ENCODE measurements at places on chromosomes 4 and X.
A peak's percentile ranks its signal among the peaks of the same experiment; 100 is the strongest.

GRCh38 chrX:46637938-46638337 lies 64.4 kb downstream of the CHST7 start:
- peak; percentile 32 for DNase-seq

- DNase-seq = no peak
Measured at GRCh38 chr4:41334182-41334581, 77.5 kb downstream of the UCHL1 start.

GRCh38 chrX:103414561-103414960 lies 38.2 kb downstream of the BEX3 start:
- no peak for DNase-seq

DNA sequence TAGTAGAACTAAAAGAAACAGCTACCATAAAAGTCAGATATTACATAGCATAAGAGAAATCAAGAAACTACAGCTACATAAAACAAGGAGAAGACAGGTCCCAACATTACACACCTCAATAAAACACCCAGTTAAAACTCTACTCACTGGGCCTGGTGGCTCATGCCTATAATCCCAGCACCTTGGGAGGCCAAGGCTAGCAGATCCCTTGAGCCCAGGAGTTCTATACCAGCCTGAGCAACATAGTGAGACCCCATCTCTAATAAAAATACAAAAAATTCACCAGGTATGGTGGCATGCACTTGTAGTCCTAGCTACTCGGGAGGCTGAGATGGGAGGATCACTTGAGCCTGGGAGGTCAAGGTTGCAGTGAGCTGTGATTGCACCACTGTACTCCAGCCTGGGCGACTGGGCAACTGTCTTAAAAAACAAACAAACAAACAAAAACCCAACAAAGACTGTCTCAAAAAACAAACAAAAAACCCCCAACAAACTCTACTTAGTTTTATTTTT lies 15.2 kb upstream of the TXLNG start:
- no peak for DNase-seq

DNA sequence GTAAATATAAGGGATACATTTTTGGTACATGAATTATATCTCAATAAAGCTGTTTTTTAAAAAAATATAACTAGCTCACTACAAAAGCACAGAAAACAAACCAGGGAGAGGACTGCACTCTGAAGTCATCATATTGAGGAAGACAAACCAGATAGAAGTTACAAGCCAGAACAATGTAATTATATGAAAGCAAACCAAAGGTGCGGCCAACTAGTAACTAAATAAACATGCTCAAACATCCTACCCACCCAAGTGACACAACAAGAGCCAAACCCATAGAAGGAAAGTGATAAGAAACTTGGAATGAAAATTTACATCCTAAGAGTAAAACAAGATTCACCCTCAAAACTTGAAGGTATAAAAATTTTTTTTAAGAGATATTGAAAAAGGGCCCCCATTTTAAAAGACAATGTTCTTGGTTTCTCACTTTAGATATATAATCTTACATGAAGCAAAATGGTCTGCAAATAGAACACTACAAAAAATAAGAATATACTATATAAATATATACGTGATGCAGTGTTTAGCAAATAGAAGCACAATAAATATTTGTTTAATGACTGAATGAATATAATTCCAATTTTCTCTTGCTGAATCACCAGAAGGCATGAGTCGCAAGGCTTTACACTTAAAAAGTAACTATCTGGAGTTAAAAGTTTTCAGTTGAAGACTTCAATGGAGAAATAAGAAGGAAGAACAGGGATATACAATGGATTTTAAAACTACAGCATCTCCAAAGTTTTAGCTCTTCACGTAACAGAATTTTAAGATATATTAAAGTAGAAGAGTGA lies 4.0 kb upstream of the SH3D19 start:
- DNase-seq = peak; percentile 29

GRCh38 chr4:102453827-102454226 lies 47.3 kb upstream of the NFKB1 start:
- no peak for DNase-seq

DNA sequence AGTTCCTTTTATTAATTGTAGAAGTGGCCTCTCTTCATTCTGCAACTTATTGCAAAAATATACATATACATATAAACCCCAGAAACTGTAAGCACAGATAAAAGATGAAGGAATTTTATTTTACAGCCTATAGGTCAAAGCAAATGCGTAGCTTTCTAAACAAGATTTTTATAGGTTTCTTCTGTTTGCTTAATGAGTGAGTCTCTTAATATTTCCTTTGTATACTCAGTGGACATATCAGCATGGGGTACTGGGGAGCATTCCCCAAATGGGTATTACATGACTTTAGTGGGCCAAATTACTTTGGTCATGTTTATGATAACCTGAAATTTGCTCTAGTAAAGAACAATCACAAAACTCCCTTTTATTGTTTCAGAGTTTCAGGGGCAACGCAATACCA lies 1698.6 kb upstream of the IGFBP7 start:
- no peak for DNase-seq

DNA sequence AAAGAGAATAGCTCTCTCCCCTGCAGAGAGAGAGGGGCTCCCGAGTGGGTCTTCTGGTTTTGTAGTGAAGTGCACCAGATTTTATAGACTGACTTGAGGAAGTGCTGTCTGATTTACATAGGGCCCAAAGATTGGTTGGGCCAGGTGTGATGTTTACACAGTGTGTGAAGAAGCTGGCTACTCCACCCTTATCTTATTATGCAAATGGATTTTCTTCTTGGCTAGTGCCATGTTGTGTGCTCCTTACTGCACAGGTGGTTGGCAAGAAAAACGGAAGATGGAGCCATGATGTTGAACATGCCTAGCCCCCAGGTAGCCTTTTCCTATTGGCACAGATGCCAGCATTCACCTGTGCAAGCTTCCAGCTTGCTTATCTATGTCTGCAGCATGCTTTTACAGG lies 112.4 kb upstream of the ARHGAP24 start:
- DNase-seq = no peak

DNA sequence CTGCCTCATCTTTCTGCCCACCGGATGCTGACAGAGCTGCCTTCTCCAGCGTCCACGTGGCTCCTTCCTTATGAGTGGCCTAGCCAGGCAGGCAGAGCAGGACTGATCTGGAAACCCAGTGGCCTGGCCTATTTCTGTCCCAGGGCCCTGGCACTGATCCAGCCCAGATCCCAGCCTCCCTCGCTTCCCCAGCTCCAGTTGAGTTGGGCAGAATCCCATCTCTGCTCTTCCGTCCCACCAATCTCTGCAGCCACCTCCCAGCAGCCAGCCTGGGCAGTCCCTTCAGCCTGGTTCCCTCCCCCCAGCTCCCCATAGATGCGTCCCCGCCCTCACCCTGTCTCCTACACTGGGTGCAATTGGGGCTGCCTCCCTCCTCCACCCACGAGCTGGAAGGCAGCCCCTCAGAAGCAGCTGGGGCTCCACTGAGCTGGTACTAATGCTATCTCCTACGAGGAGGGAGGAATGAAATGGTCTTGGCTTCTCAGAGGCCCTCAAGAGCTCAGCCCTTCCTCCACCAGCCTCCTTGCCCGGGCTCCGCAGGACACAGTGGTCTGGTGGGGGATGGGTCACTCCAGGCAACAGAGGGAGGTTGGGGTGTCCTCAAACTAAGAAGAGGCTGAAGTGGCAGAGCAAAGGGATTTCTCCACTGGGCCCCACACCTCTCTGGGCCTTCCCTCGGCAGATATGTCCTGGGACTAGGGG lies 94.2 kb downstream of the PJA1 start:
- no peak for DNase-seq

GRCh38 chr4:15753081-15753480 lies 25.0 kb upstream of the CD38 start:
- no peak for DNase-seq

GRCh38 chrX:19566359-19567222 lies 51.3 kb upstream of the MAP3K15 start:
- peak; percentile 52 for DNase-seq

DNA sequence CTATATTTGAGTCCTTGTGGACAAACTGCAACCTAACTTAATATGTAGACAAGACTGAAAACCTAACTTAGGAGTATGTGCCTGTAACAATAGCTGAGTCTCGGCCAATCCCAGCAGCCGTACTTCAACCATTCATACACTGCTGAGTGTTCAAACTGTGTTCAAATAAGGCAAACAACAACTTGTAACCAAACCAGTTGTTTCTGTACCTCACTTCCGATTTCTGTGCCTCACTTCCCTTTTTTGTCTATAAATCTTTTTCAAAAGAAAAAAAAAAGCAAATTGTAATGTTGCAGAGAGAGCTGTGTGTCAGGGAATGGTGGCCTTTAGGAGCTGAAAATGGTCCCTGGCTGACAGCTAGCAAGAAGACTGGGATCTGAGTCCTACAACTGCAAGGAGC lies 46.0 kb downstream of the GEMIN8 start:
- no peak for DNase-seq

GRCh38 chrX:110180176-110180927 lies 137.5 kb downstream of the AMMECR1 start:
- peak; percentile 62 for DNase-seq

- DNase-seq = peak; percentile 84
Measured at GRCh38 chr4:186904101-186904500, 180.4 kb upstream of the FAT1 start.

DNA sequence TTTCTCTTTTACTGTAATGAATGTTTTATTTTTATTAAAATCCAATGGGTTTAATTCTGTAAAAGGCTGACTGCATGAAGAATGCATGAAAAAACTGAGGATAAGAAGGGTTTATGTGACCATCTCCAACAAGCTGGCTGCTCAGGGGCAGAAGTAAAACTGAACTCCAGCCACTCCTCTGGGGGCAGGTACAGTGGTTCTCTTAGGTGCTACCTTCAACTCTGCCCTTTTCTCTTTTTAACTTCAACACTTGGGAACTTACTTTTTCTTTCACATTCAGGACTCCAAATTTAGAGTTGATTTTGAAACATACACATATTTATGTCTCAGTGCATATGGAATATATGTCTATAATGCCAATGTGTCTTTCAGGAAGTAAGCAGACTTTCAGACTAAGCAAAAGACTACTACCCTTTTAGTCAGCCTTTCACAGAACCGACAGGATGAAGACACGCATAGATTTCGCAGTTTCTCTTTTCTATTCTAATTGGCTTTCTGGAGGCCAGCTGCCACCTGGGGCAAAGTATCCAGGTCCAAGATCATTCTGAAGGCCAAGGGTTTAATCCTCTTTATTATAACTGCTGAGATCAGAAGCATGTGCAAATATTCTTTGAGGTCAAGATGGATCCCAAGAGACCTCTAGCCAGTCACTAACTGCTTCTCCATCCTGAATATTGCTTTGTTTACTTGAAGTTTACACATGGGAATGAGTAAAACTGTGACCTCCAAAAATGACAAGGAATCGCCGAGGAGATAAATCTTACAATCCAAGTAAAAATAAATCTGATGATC lies 30.7 kb downstream of the HS3ST1 start:
- no peak for DNase-seq

DNA sequence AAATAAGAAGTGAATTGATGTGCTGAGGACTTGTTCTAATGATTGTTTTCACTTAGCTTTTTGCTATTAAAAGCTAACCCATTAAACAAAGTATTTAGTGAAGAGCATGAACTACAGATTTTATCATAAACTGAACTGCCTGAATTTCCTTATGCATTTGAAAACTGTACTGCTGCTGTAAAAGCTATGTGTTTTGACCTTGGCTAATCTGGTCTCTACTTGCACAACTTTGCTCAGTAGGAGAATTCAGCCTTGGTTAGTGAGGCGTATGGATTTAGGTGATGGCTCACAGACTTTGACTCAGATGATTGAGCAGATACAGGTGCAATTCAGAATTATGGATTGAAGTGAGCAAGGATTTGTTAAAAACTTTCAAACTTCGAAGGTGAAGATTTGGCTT lies 38.7 kb upstream of the FAT1 start:
- no peak for DNase-seq

DNA sequence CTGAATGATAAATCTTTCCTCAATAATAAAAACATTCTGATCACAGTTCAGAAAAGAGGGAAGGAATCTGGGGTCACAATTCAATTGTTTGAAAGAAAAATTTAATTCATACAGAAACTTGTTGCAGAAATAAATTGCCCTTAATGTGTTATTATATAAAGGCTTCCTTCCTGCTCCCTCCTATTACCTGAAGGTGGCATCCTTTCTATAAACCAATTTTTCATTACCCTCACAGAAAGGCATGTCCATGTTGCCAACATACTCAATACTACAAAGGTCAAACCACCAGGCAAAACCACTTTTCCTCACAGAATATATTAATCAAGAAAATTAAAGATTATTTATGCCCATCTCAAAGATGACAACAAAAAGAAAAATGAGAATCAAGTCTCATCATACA lies 194.3 kb upstream of the CT83 start:
- no peak for DNase-seq

- no peak for DNase-seq
Measured at GRCh38 chr4:87077914-87078585, 142.4 kb downstream of the KLHL8 start.

- no peak for DNase-seq
Measured at GRCh38 chr4:86630629-86631028, 36.5 kb downstream of the PTPN13 start.

DNA sequence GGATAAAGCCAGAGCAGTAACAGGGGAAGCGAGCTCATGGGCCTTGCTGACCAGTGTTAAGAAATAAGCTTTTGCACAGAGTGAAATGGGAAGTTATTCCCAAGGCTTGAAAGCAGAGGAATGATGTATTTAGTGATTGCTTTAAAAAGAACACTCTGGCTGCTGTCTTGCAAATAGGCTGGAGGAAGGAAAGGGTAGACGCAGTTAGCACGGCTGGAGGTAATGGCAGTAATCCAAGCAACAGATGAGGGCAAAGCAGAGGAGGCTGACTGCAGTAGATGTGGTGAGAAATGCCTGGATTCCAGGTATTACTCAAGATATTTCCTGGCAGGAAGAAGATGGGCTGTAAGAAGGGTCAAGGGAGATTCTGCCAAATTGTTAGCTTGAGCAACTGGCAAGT lies 1342.3 kb upstream of the AGA start:
- DNase-seq = no peak

- DNase-seq = no peak
Measured at GRCh38 chrX:13605611-13606010, 36.2 kb downstream of the EGFL6 start.

- no peak for DNase-seq
Measured at GRCh38 chr4:6383009-6383404, 89.4 kb downstream of the PPP2R2C start.

GRCh38 chrX:115561605-115562479 lies 868 bp downstream of the PLS3 start:
- peak; percentile 27 for DNase-seq
